ENCODE measurements at places on chromosomes 11 and 22.
A peak's percentile ranks its signal among the peaks of the same experiment; 100 is the strongest.

DNA sequence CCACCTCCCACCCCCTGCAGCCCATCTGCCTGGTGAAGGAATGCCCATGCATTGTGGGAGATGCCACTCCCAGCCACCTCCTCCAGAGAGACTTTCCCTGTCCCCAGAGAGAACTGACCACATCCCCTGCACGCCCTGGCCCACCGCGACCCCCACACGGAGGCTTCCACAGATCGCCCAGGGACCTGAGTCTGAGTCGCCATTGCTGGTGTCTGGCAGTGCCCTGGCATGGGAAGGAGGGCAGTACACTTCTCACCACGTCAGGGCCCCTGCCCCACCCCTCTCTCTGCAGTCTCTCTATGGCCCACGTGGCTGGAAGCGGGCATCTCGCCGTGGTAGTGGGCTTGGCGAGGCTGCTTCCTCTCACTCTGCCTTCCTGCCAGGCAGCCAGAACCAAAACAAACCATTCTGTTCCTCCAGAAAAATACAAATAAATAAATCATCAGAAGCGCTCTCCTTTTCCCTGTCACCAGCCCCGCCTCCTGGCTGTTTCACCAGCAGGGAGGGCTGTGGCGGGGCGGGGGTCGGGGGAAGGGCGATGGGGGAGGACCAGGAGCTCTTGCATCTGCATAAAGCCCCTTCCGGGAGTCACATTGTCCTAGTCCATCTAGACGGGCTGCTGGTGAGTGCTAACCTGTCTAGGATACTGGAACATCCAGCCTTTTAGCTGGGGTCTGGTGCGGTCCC is 20.9 kb downstream of the SHISAL1 start:
- no peaks in the 10 kb centered on the region for H3K27me3 ChIP-seq
- H3K4me1 ChIP-seq: peaks cover 27% of the 10 kb centered on the region
- H3K36me3 ChIP-seq: no peaks in the 10 kb centered on the region
- no peak for DNase-seq
- H3K27ac ChIP-seq: no peak overlapping the region
- H3K4me3 ChIP-seq: peak overlapping the region; percentile 2

GRCh38 chr11:115214644-115215234 is 289.5 kb downstream of the CADM1 start:
- no peaks in the 10 kb centered on the region for H3K27me3 ChIP-seq
- no peak for DNase-seq
- H3K4me3 ChIP-seq: no peak overlapping the region
- H3K27ac ChIP-seq: no peak overlapping the region

DNA sequence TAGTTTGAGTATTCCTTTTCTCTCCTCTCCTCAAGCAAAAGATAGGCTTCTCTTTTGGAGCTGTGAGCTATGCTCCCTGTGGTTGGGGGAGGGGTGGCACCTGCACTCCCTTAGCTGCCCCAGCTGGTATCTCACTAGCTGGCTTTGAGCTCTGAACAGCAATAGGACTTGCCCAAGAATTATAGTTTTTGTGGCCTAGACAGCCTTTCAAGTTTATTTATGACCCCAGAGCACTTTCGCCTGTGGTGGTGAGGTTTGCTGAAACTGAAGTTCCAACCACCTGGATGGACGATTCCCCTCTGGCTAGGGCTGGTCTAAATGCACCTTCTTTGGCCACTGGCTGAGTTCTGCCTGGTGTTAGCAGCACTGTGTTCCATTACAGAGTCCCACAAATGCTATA is 37.1 kb upstream of the SLC37A2 start:
- no peak for DNase-seq
- no peaks in the 10 kb centered on the region for H3K36me3 ChIP-seq
- H3K27me3 ChIP-seq: no peaks in the 10 kb centered on the region
- no peak overlapping the region for H3K27ac ChIP-seq
- H3K4me3 ChIP-seq: no peak overlapping the region

DNA sequence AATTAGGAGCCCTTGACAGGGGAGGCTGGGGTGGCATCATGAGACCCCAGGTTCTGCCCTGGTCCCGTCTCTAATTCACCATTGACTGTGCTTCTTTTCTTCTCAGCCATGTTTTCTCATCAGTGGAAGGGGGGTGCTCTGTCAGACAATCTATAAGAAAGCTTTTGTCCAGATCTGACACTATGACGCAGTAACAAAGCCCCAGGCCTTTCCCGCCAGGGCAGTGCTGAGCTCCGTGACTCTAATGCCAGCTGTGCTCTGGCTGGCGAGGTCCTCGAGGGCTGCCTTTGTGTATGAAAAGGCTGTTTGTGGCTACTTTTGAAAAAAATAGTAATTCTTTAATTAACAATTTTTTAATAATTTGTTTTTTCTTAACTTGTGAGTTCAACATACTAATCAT is 3.2 kb downstream of the CD6 start:
- no peak for DNase-seq
- no peaks in the 10 kb centered on the region for H3K36me3 ChIP-seq
- peaks cover 3% of the 10 kb centered on the region for H3K4me1 ChIP-seq
- no peak overlapping the region for H3K4me3 ChIP-seq
- H3K27ac ChIP-seq: no peak overlapping the region

DNA sequence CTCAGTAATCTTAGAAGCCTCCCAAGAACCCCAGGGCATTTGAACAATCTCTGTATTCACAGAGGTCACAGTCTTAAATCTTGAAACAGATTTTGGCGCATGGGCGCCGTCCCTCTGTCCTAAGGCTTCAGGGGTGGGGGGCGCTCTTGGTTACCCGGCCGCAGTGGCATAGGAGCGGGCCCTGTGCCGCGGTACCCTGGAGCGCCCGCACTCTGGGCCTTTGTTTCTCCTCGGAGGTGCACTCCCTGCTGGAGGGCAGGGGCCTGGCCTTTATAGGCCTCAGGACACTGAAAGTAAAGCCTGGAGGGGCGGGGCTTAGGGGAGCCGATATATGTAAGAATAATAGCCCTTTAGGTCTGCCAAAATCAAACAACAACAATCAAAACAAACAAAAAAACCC is 197.3 kb upstream of the FOLH1 start:
- no peaks in the 10 kb centered on the region for H3K27me3 ChIP-seq
- H3K36me3 ChIP-seq: no peaks in the 10 kb centered on the region
- no peak overlapping the region for H3K4me3 ChIP-seq
- H3K4me1 ChIP-seq: no peaks in the 10 kb centered on the region
- H3K27ac ChIP-seq: no peak overlapping the region

DNA sequence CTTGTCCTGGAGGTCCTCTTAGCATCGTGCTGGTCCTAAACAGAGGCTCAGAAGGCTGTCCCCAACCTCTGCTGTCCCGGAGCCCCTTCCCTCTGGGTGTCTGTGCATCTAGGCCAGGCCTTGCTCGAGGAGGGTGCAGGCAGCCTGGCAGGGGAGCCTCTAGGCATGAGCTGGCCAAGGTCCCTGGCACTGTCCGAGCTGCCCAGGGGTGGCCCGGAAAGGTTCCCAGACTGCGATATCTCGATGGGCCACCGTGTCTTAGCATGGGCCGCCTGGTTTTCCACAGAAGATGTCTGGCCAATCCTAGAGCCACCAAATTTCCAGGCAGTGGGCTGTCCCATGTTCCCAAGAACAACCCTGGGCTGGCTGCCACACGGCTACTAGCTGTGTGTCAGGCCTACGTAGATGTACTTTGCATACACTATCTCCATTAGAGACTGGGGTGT is 24.6 kb upstream of the SMIM38 start:
- H3K4me3 ChIP-seq: no peak overlapping the region
- DNase-seq: no peak
- peaks cover 8% of the 10 kb centered on the region for H3K4me1 ChIP-seq

DNA sequence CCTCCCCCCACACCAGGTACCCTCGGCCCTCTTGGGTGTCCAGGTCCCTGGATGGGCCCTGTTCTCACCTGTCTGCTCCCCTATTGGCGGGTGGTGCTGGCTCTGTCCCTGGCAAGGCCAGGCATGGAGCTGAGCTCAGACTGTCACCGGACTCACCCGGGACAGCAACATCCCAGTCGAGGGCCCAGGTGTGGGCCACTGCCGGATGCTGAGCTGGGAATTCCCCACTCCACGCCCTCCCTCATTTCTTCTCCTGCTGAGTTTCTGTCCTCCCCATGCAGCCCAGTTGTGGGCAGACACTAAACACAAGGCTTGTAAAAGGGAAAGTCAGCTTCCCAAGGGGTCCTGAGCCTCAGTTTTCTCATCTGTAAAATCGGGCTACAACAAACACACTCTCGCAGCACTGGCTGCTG is 2.0 kb upstream of the AP5B1 start:
- DNase-seq: no peak
- peaks cover 14% of the 10 kb centered on the region for H3K36me3 ChIP-seq
- no peak overlapping the region for H3K4me3 ChIP-seq
- no peak overlapping the region for H3K27ac ChIP-seq

GRCh38 chr22:50473855-50474671 is 772 bp downstream of the SBF1 start:
- peak overlapping the region; percentile 95 for H3K4me3 ChIP-seq
- H3K4me1 ChIP-seq: peaks cover 15% of the 10 kb centered on the region
- H3K27ac ChIP-seq: no peak overlapping the region
- H3K36me3 ChIP-seq: peaks cover 25% of the 10 kb centered on the region
- H3K27me3 ChIP-seq: peaks cover 4% of the 10 kb centered on the region

DNA sequence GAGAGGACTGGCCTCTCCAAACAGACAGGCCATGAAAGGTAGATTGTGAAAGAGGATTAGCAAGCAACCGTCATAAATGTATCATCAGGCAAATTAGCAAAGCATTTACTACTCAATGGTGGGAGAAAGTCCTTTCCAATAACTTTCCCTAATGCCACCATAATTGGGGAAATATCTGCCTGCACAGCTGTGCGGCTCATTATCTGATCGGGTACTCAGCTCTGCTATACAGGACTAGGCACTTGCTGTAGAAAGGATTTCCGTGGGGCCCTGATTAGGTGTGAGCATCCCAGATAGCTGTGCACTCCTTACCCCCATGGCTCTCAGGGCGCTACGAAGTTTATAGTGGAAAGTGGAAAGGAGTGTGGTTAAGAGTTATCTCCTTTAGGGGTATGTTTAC is 309.7 kb upstream of the PLET1 start:
- H3K27ac ChIP-seq: no peak overlapping the region
- H3K4me3 ChIP-seq: no peak overlapping the region
- H3K36me3 ChIP-seq: no peaks in the 10 kb centered on the region
- no peaks in the 10 kb centered on the region for H3K4me1 ChIP-seq

DNA sequence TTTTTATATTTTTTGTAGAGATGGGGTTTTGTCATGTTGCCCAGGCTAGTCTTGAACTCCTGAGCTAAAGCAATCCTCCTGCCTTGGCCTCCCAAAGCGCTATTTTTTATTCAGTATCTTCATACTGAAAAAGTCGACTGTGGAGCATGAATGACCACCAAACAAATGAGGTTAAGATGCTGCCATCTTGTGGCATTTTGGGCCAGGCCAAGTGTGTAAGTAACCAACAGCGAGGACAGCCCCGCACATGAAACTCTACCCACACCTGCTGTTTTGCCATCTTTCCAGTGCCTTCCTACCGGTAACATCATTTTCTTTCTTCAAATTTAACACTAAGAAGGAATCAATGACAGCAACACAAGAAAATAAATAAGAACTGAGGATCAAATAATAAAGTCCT is 32.2 kb upstream of the AQP11 start:
- H3K36me3 ChIP-seq: no peaks in the 10 kb centered on the region
- H3K27ac ChIP-seq: no peak overlapping the region
- no peaks in the 10 kb centered on the region for H3K4me1 ChIP-seq
- H3K4me3 ChIP-seq: no peak overlapping the region
- no peaks in the 10 kb centered on the region for H3K27me3 ChIP-seq

DNA sequence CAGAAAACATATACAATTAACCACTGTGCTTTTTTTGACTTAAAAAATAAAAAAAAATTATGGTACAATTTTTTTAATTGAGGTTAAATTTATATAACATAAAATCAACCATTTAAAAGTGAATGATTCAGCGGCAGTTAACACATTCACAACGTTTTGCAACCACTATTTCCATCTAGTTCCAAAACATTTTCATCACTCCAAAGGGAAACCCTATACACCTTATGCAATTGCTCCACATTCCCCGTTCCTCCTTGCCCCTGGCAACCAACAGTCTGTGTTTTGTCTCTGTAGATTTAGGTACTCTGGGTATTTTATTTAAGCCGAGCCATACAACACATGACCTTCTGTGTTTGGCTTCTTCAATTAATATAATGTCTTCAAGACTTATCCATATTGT is 15.3 kb downstream of the DDI1 start:
- no peaks in the 10 kb centered on the region for H3K27me3 ChIP-seq
- no peak overlapping the region for H3K4me3 ChIP-seq
- H3K4me1 ChIP-seq: no peaks in the 10 kb centered on the region
- no peaks in the 10 kb centered on the region for H3K36me3 ChIP-seq

DNA sequence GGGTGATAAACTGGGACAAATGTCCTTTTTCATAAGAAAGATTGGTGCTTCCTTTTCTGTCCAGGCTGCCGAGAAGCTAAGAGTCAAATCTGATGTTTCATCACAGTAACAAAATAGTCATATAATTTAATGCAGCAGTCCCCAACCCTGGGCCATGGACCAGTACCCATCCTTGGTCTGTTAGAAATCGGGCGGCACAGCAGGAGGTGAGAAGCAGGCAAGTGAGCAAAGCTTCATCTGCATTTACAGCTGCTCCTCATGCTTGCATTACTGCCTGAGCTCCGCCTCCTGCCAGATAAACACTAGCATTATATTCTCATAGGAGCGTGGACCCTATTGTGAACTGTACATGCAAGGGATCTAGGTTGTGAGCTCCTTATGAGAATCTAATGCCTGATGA is 26.2 kb downstream of the PRR14L start:
- H3K27ac ChIP-seq: no peak overlapping the region
- no peaks in the 10 kb centered on the region for H3K4me1 ChIP-seq
- DNase-seq: no peak
- H3K27me3 ChIP-seq: no peaks in the 10 kb centered on the region

DNA sequence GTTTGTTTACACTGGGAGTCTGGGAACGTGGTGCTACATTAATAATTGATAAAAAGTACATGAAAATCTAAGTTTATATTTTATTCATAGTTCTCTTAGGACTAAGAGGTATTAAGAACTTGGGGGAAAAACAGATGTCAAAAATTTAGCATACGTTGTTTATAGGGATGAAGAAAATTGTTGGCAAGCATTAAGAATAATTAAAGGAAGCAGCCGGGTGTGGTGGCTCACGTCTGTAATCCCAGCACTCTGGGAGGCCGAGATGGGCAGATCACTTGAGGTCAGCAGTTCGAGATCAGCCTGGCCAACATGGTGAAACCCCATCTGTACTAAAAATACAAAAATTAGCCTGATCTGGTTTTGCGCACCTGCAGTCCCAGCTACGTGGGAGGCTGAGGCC is 60.7 kb upstream of the ADORA2A start:
- no peak for DNase-seq
- H3K27me3 ChIP-seq: no peaks in the 10 kb centered on the region
- peaks cover 97% of the 10 kb centered on the region for H3K36me3 ChIP-seq
- no peak overlapping the region for H3K4me3 ChIP-seq
- no peak overlapping the region for H3K27ac ChIP-seq
- H3K4me1 ChIP-seq: no peaks in the 10 kb centered on the region

- peak; percentile 12 for DNase-seq
- no peaks in the 10 kb centered on the region for H3K27me3 ChIP-seq
- H3K4me1 ChIP-seq: peaks cover 36% of the 10 kb centered on the region
- no peaks in the 10 kb centered on the region for H3K36me3 ChIP-seq
- no peak overlapping the region for H3K27ac ChIP-seq
These were observed 342.8 kb upstream of the MTNR1B start for GRCh38 chr11:92626624-92627023.

Data from neuronal stem cell (in vitro differentiated cells).